NCI-H2227 treated with DMSO at 0.1 percent for 48 hours (cell line): ENCODE measurements at places on chromosomes 12 and 14.
A peak's percentile ranks its signal among the peaks of the same experiment; 100 is the strongest.

GRCh38 chr12:10372559-10372958, 17.3 kb downstream of the KLRK1 start:
- DNase-seq = no peak

GRCh38 chr12:129877411-129877810, 26.4 kb downstream of the TMEM132D start:
- DNase-seq = no peak

DNA sequence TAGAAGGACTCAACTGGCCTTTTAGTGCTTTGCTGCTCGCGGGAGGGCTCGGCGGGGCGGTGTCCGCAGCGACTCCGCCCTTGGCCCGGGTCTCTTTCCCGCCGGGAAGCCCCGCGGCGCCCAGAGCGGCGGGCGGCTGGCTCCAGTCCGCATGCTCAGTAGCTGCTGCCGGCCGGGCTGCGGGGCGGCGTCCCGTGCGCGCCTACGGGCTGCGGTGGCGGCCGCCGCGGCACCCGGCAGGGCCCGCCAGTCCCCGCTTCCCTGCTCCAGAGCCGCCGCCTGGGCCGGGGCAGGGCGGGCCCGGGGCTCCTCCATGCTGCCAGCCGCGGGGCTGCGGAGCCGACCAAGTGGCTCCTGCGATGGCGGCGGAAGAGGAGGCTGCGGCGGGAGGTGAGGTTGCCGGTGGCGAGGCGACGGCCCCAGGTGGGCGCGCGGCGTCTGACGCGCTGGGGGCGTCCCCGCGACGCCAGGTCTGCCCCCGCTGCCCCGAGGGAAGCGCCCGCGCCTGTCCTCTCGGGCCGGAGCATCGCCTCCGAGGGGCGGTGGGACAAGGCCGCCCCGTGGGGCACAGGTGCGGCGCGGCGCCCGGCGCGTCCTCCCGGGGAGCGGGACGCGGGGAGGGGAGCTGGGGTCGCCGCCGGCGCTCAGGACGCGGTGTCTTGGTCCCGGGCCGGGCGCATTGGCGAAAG, at the start of gene BMAL2:
Gene BMAL2, plus strand, starts transcription at position 123 of the 689 bp plus-strand sequence. Its CDS starts 237 bp downstream, at position 360.
- DNase-seq = peak; percentile 41

DNA sequence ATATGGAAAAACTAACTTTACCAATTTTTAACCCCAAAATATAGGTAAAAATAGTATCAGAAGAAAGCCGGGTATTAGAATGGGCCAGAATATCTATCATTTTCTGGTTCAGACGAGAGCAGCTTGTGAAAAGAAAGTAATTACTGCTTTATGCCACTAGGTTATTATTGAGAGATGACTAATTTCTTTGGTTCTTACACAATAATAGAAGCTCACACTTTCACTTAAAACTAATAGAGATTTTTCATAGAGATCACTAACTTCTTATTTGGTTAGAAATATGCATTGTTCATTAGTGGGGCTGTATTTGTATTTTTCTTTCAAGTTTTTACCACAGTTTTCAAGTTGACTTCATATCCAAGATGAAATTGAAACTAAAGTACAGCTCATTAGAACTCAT, 1241.2 kb upstream of the FLRT2 start:
- no peak for DNase-seq

DNA sequence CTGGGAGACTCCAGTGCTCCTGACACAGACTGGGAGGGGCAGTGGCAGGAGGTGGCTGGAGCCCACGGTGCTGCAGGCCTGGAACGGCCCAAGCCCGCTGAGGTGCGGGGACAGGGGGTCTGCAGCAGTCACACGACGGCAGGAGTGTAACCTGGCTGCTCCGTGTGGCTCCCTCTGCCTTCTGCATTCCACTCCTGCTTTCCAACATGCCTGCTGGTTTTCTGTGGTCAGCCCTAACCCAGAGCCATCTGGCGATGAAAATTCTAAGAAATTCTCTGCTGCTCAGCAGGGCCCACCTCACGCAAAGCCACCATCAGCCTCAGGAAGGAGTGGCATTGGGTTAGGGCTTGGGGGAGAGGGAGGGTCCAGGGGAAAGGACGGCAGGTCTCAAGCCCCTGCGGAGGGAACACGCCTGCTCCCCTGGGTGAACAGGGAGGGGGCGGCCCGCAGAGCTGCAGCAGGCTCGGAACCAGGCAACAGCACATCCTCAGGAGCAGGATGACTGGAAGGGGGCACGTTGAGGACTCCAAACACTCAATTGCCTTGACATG, 5.0 kb upstream of the FBRSL1 start:
- DNase-seq = no peak

DNA sequence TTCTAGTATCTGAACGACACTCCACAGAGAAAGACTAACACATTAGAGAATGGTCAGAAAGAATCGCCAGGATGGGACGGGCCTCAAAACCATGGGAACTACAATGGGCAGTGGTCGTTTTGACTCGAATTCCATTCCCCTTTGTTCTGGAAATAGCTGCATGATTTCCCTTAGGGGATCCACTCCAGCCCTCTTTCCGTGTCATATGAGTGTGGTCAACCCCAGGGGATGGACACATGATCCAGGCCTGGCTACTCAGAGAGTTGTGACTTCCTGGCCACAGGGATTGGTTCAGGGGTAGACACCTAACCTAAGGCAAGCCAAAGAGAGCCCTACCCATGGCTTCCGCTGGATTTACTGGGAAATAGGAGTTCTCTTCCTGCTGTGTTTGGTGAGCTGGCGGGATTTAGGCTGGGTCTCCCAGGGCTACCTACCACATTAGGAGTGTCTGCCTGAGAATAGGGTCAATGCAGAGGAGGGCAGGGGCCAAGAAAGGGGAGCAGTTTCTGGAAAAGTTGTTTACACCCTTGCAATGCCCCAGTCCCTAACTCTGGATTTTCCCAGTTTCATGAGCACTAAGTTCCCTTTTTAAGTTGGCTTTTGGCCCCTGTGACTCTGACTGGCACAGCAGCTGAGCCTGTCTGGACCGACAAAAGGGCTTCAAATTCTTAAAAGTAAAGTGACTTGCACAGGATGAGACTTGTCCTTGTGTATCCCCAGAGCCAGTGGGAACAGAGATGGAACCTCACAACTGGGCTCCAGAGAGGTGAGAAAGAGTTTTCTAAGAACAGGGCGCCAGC, 28.1 kb upstream of the GPATCH2L start:
- no peak for DNase-seq

GRCh38 chr14:77338302-77338701, 17.5 kb downstream of the GSTZ1 start:
- no peak for DNase-seq

DNA sequence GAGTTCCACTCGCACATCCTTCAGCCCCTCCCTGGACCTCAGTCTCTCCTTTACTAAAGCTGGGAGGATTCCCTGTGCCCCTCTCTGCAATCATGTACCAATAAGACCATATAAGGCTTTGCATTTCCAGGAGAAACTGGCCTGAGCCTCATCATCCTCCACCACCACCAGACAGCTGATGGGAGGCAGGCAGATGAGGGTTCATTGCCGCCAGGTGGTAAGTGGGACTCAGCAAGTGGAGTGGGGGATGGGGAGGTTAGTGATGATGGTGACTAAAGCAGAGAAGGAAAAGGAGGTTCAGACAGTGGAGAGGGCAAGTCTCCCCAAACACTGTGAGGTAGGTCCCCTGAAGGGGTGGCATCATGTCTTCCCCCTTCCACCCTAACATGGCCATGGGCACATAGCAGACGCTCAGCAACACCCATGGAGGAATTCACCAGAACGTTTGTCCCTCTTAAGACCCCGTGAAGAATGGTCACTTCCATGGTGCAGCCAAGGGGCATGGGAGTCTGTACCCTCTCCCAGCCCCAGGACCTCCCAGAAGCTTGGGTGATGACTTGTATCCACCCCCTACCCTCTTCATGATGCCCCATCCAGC, 4.5 kb upstream of the TNFRSF1A start:
- DNase-seq = no peak
